ENCODE measurements at places on chromosomes 7 and 10.

DNA sequence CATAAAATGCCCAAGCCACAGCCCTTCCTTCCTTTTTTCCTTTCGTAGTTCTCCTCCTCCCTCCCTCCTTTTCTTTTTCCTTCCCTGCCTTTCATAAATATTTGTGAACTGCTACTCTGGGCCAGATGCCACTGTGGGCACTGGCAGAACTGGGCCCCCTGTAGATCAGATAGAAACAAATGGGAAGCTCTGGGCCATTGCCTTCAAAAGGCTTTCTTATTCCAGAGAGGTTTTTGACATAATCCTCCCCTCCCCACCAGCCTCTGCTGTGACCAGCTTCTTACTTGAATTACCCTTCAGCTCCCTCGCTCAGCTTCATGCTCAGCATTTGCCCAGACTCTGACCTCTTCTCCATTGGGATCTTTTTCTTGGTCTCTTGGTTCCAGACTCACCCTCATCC is 886.8 kb downstream of the LRMDA start:
- no peak for DNase-seq

DNA sequence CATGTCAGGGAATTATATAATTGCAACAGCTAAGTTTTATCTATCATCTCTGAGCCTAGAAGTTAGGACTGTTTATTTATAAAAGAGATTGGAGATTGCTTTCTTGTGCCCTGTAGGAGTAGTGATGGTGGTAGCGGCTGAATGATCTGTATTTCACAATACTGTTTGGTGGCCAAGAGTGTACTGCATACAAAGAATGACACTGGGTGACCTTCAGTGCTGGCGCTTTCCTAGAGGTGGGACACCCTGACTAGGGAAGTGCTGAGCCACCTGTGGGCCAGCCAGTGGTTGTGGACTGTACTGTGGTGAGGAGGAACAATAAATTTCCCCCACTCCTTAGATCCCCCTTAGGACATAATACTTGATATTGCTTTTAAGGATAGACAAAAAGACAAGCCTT is 53.0 kb downstream of the COPG2 start:
- DNase-seq = no peak

- no peak for DNase-seq
Measured at GRCh38 chr7:121398246-121398645, 2.1 kb upstream of the FAM3C start.

DNA sequence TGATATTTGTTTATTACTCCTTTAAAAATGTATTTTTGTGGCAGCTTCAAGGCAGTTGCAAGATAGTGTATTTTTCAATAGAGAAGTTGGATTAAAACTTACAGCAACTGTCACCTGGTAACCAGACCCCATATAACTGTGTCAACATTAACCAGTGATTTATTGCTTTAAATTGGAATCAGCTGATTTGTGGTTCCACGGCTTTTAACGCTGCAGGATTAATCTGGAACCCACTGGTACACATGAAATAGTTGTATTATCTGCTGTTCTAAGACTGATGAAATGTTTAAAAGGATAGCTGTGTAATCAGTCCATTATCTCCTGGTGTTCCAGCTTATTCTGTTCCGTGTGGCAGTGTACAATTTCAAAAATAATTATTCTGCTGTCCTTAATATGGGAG is 180.2 kb downstream of the CELF2 start:
- no peak for DNase-seq

GRCh38 chr10:43076876-43077420 is at the start of gene RET:
Gene RET, plus strand, starts transcription at chr10:43077069. Its CDS starts 190 bp downstream, at chr10:43077259.
- DNase-seq = no peak

GRCh38 chr7:99953649-99954048 is 22.2 kb downstream of the AZGP1 start:
- no peak for DNase-seq

DNA sequence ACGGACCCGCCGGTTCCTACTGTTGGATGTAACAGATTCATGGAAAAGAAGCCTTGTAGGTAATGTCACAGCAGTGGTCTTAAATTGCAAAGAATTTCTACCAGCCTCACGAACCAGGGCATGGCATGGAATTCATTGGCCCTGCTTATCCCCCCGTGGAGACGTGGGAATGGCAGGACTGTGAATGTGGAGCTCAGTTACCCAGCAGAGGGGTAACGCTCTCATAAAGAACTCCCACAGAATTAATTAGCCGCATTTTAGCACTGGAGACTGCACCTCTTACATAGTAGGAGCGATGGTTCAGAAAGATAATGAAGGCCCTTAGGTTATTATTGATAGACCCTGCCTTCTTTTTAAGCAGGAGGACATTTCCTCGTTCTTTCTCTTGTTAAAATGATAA is 715.4 kb downstream of the AUTS2 start:
- DNase-seq = no peak

DNA sequence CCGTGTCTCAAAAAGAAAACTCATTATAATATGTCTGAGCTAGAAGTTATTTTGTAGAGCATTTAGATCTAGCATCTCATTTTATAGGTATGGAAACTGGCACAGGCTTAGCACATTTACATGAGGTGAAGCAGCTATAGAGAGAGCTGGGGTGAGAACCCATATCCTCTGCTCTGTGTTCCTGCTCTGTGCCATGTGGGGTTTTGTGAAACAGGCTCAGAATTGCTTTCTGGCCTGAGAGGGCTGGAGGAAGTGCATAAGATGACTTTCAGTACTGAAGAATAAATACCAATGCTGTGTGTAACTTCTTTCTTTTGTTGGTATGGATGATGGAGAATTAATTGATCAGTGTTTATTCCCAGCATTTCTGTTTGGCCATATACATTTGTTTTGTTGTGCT is 159.1 kb downstream of the LRRC4 start:
- no peak for DNase-seq

All from stimulated activated CD4-positive, alpha-beta T cell treated with anti-CD3 and anti-CD28 coated beads, Interleukin-4, amount 100 ng/mL, for 1 hour (primary cell).